ENCODE measurements at places on chromosomes 3 and 15. TPM values are rescaled to one million over a fixed set of nuclear protein-coding genes. Genes with fewer than 3 reads are reported as not detected.
A peak's percentile ranks its signal among the peaks of the same experiment; 100 is the strongest.

DNA sequence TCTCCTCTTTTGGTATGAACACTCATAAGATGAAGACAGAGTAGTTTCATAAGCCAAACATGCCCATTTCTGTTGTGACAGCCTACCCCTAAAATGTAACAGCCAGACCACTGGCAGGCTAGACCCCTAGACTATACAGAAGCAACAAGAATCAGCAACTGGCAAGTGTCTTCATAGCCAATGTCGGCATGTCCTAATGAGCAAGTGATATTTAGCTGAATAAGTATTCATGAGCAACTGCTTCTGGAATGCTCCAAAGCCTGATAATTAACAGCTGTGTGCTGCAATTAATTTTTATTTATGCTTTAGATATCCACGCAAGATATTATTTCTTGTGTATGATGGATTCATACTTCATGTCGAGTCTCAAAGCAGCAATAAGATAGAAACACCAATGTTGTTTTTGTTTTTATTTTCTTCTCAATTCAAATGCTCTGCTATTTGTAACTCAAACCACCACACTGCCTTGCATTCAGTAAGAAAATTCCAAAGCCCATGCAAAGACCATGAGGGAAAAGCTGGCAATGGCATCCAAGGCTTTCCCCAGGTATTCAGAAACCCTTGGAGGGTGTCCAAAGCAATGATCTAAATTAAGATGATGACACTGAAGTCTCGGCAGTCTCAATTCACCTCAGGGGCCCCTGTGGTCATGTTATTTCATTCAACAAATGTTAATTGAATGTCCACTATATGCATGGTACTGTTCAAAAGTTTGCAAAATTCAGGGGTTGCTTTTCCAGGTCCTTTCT is 167.7 kb upstream of the NECTIN3 start:
- no peak for DNase-seq

- DNase-seq, result no peak
Measured at GRCh38 chr3:78906930-78907329, 860.9 kb downstream of the ROBO1 start.

GRCh38 chr3:88343264-88343663 is 193.5 kb downstream of the C3orf38 start:
- DNase-seq, result no peak

DNA sequence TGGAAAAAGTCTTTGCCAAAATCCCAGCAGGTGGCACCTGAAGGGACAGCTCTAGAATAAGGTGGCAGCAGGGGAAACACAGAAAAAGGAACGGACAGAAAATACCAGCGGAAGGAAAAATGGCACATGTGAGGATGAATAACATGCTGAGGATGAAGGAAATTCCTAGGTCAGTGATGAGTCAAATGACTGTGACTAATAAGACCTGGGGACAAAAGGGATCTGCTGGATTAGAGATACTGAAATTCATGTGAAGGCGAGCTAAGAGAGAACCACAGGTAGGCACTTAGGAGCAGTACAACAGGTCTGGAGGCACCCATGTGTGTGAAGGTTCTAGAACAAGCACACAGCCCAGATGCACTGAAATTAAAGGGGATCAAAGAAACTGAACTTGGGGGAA is 482.5 kb downstream of the FOXP1 start:
- no peak for DNase-seq

- DNase-seq, result no peak
Measured at GRCh38 chr3:4834403-4834866, 144.8 kb upstream of the BHLHE40 start.

- DNase-seq, result peak; percentile 91
Measured at GRCh38 chr3:24496529-24497482, 2.2 kb upstream of the THRB start.

DNA sequence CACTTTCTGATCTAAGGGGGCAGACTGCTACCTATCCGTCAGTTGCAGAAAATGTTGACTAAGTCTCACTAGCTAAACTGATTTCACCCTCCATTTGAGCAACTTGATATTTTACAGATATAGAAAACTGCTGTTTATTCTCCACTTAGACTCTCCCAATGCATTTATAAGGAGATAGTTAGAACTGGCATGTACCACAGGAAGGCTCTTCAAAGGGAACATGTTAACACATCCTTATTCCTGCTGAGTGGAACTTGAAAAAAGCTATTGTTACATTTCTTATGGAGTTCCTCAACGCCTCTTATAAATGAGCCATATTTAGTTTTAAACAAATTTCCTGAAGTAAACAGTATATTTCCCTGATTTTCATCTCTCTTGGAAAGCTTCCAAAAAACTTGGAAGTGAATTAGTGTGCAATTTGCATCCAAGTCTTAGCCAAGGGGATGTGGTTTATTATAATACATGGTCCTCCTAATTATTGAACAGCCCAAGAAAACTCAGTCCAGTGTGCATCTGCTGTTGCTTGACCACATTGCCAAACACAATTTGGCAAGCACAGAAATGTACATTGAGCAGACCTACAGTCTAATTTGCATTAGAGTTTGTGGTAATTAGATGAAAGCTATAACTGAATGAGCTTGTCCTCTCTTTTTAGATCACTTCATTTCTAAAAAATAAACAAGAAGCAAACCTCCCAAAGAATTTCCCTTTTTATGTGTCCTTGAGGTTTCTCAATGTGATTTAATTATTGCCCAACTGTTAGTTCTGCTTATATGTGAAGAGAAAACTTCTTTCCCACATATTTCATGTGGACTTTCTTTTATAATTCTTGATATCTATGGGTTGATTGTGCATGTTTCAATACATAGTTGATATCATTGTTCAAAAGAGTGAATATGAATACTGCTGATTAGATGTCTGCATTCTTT is 72.6 kb upstream of the DPH6 start:
- no peak for DNase-seq

DNA sequence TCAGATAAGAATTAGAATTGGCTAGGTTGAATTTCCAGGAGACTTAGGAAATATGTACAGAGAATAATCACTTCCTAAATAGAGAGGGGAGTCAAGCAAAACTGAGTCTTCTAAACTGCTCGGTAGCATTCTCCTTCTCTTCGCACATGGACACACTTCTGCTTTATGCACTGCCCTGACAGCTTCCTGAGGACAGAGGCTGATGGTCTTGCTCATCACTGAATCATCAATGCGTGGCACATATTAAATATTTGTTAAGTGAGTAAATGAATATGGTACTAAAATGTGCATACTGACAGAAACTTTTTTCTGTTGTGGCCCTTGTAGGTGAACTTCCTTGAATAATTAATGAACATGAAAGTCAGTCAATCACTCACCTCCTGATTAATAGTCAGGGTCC is 315.5 kb downstream of the FHIT start:
- no peak for DNase-seq

GRCh38 chr3:99473321-99473751 is 165.1 kb upstream of the COL8A1 start:
- no peak for DNase-seq

DNA sequence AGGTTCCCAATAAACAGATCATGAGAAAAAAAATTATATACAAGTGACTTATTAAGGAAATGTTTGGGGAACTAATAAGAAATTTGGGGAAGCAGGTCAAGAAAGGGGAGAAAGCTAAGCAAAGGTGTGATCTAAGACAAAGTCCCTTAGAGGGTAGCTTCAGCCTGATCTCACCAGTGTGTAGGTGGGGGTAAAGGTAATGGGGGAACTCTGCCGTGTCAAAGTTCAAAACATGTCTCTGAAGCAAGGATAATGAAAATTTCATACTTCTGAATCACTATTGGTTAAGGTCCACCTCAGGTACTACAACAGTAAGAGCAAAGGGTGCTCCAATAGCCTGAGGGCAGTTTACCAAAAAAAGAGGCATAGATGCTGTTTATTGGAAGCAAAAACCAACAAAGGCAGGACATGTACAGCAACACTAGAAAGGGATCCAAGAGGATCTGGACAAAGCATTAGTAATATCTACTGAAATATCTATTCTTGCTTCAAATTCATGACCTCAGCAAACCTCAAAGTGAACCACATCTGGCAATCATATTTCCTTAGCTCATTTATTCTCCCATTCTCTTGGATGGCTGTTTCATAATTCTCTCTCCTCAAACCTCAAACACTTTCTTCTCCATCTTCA is 6.9 kb downstream of the ACAD11 start:
- DNase-seq, result no peak

DNA sequence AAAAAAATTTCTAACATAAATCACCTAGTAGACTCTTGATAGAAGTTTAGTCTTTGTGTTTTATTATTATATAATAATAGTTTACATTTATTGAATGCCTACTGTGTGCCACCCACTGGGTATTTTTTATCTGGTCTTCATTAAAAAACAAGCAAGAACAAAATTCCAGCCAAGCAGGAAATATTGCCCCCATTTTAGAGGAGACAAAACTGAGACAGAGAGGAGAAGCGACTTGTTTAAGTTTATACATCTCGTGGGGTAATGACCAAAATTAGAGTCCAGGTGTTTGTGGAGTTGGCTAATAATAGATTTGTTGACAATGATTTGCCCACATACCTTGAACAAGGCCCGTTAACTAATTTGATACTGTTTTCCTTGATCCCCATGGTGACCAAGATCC is 33.1 kb upstream of the FBXL22 start:
- no peak for DNase-seq

- no peak for DNase-seq
Measured at GRCh38 chr3:13348661-13349396, 71.3 kb downstream of the NUP210 start.

- no peak for DNase-seq
Measured at GRCh38 chr15:85777250-85778106, 17.2 kb downstream of the KLHL25 start.

CFAP92 gene
- 0.63 TPM for total RNA-seq

ANKUB1 gene
- total RNA-seq, result not detected

PTX3 gene
- 6.2 TPM for total RNA-seq

CHMP2B gene
- total RNA-seq, result 34.5 TPM

IQCF5 gene
- not detected for total RNA-seq

WDR93 gene
- not detected for total RNA-seq

PCLAF gene
- 1.0 TPM for total RNA-seq

SAMMSON gene
- total RNA-seq, result not detected

Data from right cardiac atrium (tissue), 5 donors.